ENCODE measurements at places on chromosomes 1 and 21.

GRCh38 chr1:220124542-220124941 is 30.6 kb downstream of the IARS2 start:
- DNase-seq = no peak

DNA sequence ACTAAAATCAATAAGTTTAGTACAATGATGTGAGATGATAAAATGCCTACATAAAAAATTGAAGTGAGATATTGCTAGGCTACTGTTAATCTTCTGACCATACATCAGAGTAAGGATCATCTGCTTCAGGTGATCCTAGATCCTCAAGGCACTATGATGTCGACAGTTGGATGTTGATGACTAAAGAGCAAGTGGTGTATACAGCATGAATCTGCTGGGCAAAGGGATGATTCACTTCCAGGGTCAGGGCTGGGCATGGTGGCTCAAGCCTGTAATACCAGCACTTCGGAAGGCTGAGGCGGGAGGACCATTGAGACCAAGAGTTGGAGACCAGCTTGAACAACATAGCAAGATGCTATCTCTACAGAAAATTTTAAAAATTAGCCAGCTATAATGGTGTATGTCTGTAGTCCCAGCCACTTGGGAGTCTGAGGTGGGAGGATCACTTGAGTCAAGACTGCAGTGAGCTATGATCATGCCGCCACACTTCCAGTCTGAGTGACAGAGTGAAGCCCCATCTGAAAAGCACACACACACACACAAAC is 24.6 kb downstream of the NUF2 start:
- no peak for DNase-seq

DNA sequence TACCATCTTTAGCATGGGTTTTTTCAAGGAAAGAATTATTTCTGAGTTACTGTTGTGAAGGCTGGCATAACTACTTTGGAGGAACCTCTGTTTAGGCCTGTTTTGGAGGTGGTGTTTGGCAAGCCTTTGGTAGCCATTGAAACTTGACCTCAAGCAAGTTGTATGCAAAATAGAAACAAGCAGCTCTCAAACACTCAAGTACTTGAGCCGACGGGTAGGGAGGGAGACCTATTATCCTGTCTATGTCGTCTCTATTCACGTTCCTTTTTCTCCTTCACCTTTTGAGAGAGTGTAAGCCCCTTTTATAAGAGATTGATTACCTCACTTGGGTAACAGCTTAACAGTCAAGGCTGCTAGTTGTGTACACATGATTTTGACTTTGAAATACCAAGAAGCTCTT is 878.3 kb upstream of the CXADR start:
- peak; percentile 67 for DNase-seq

GRCh38 chr1:28260803-28261174 is 1.5 kb downstream of the SESN2 start:
- DNase-seq = no peak

- DNase-seq = no peak
These were observed 50.9 kb downstream of the VANGL2 start for GRCh38 chr1:160451119-160451858.

- DNase-seq = no peak
These were observed 23.1 kb upstream of the ATP6V1G3 start for GRCh38 chr1:198563583-198563982.

GRCh38 chr1:30761381-30762151 is 4.0 kb upstream of the LAPTM5 start:
- no peak for DNase-seq

DNA sequence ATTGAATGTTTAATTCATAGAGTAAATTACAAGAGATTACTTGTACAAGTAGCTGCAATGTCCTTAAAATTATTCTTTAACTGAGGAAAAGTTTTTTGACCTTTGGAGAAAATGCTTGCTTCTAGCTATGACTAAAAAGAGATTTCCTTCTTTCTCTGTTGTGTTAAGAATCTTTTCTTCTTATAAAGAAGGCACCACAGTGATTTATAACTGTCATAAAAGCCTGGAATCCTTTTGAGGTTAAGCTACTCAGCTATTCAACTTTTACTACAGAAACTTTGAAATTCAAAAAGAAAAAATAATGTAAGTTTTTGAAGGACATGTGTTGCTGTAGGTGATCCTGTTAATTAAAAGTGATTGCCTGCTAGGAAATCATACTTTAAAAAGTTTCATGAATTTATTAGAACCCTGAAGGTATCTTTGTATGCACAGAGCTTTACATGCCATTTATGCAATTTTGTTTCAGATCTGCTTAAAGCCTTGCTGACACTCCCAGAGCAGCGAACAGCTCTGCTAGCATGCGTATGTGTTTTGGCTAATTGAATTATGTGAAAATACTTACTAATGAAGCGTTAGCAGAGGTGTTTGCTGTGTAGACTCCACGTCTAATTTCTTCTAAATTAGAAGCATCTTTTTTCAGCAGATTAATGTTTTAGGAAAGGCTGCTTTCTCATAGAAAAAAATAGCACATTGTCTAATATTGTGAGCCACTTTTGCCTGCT is 94.7 kb upstream of the SMYD2 start:
- DNase-seq = no peak

DNA sequence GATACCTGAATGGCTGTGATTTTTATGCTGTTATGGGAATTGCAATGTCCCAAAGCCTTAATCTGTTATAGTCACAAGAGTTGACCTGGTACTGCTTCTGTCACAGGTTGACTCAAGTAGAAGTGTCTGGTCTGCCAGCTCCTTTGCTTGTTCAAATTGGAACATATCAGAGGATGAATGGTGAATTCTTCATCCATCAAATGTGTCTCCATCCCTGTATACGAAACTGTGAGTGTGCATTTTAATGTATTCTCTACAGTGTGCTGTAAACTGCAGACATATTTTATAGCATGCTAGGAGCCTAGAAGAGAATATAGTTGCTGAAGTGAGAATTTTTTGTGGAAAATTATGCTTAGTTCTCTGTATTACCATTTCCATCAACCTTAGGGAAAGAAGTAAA is 608.4 kb downstream of the AMY1C start:
- DNase-seq = no peak

- DNase-seq = no peak
These were observed 49.3 kb downstream of the VWA5B1 start for GRCh38 chr1:20339811-20340457.

- no peak for DNase-seq
These were observed 26.5 kb downstream of the LRRC38 start for GRCh38 chr1:13487143-13487868.

DNA sequence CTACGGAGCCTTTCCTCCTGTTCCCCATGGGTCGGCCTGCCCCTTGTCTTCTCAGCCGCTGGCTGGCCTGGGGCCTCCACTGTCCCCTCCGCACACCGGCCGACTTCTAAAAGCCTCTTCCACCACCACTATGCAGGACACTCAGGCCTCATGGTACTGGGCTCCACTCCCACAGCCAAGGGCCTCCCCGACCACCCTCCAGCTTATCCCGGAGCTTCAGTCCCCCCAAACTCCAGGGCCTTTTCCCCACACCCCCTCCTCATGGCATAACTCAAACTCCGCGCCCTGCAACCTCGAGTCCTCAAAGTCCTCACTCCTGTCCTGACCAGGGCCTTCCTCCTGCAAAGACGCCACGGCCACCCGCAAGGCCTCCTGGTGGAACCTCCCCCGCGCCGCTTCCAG is 2.0 kb downstream of the LRRC41 start:
- no peak for DNase-seq

GRCh38 chr1:63643926-63644325 is 50.7 kb downstream of the PGM1 start:
- no peak for DNase-seq

DNA sequence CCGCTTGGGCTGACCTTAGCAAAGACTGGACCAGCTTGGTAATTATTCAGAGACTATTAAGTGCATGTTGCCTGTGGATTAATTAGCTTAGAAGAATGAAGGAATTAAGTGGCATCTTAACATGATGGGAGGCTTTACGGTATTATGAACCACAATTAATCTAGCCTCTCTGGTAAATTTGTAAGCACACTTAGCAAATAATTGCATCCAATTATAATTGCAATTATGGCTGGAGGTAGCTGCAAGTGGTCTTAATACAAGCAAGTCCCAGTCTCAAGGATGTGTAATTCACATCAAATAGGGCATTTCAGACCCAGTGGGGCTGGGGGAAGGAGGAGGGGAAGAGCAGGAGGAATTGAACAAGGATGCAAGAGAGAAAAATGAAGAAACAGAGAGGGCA is 151.6 kb downstream of the CNIH3 start:
- no peak for DNase-seq

GRCh38 chr1:200468264-200469001 is 58.6 kb upstream of the ZNF281 start:
- DNase-seq = no peak

DNA sequence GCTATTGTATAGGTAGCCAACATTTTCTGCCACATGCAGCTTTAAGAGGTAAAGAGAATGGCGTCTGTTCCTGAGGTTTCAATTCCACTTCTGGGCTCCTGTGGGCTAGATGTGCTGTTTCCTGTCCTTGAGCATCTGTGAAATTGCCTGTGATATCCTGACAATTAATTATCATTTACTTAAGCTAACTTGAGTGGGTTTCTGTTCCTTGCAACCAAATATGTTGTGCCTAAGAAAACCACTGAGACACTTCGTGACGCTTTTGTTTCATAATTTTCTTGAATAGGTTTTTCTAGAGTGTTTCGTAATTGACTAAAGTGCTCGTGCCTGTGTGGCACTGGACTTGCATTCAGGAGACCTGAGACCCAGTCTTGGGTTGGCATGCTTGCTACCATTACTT is 127.3 kb upstream of the POU3F1 start:
- no peak for DNase-seq
